Sigmoid colon (tissue), 7 donors: ENCODE measurements at places on chromosomes 2 and 18. TPM values are rescaled to one million over a fixed set of nuclear protein-coding genes. Genes with fewer than 3 reads are reported as not detected.

DNA sequence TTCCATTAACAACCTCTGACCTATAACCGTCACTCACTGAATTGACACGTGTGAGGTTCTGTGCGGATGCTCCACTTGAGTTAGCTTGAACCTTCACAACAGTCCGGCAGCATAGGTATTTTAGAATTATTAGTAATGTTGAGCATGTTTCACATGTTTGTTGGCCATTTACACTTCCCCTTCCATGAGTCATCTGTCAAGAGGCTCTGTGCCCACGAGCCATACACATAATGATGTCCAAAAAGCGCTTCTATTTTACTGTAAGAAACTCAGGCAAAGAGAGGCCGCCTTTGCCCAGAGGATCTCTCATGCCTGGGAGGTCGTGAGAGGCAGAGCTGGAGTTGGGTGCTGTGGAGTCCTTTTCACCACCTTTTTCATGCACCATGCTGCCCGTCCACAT lies 28.9 kb upstream of the TMEM214 start:
- no peaks in the 10 kb centered on the region for H3K36me3 ChIP-seq
- no peaks in the 10 kb centered on the region for H3K4me1 ChIP-seq
- H3K4me3 ChIP-seq, result no peak overlapping the region
- H3K27me3 ChIP-seq, result no peaks in the 10 kb centered on the region
- H3K27ac ChIP-seq, result no peak overlapping the region

- no peaks in the 10 kb centered on the region for H3K36me3 ChIP-seq
- no peak overlapping the region for H3K27ac ChIP-seq
- H3K4me3 ChIP-seq, result no peak overlapping the region
- no peak for DNase-seq
These were observed 496.3 kb downstream of the SLC4A3 start for GRCh38 chr2:220123751-220124150.

GRCh38 chr18:48453330-48454066 lies 44.3 kb upstream of the ZBTB7C start:
- no peak overlapping the region for H3K4me3 ChIP-seq
- no peaks in the 10 kb centered on the region for H3K36me3 ChIP-seq
- no peaks in the 10 kb centered on the region for H3K4me1 ChIP-seq
- DNase-seq, result no peak

DNA sequence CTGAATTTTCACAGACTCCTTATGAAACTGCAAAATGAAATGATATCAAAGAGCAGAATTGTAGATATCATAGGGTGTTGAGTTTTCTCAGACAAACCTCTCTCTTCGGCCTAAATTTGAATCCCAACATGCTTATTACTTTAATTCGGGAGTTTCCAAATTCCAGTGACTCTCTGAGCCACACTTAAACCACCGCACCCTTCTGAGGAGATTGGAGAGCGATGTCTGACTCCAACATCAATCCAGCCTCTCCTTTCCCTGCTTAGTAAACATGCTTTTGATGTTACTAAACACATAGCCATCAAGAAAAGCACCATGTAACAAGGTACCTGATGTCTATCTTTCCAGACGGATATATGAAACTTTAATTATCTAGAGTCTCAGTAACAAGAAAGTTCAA lies 103.1 kb upstream of the ARHGAP28 start:
- no peaks in the 10 kb centered on the region for H3K4me1 ChIP-seq
- no peak for DNase-seq
- no peaks in the 10 kb centered on the region for H3K27me3 ChIP-seq
- no peak overlapping the region for H3K4me3 ChIP-seq
- no peaks in the 10 kb centered on the region for H3K36me3 ChIP-seq
- no peak overlapping the region for H3K27ac ChIP-seq

The RETREG2 gene
- 37.3 TPM for total RNA-seq
